ENCODE measurements at places on chromosomes 5 and 9.

DNA sequence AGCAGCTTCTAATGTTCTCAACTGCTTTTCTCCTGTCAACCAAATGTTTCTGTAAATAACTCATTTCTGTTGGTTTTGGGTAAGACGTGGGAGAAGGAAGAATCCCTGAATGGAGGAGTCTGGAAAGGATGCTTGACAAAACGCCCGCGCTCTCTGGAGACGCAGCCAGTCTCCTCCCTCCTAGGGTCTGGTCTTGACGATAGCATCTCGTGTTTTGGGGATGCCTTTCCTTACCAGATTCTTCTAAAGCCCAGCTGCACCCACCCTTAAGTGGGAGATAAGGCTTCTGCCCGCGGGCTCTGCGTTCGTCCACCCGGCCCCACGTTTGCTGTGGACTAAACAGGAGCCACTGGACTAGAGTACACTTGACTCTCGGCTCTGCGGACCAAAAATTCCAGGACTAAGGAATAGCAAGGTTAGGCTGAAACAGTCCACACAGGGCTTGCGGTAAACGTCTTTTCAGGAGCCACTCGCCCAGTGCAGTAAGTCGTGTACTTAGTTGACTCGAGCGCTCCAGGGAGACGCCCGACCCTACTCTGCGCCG lies 491 bp upstream of the CTSL start:
- peak; percentile 56 for DNase-seq

- no peak for DNase-seq
Observed at GRCh38 chr5:175257847-175258194, 186.2 kb downstream of the DRD1 start.

- peak; percentile 16 for DNase-seq
Observed at GRCh38 chr5:103013933-103014552, 105.9 kb downstream of the GIN1 start.

GRCh38 chr9:127921557-127922120 lies 4.8 kb upstream of the ST6GALNAC4 start:
- DNase-seq: peak; percentile 59

DNA sequence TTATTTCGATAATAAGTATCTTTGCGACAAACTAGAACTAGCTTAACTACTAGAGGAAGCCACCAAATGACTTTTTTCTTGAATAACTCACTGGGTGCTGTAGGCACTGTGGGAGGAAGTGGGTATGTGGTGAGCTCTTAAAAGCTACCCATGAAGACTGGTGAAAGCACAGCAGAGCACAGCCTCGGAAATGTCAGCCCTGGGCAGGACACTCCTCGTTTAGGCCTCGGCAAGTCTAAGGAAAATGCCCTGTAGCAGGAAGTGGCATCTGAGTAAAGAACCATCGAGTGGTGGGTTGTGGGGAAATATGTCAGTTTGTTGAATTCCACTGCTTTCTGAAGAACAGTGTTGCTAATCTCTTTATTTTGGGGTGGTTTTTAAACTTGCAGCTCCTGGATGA lies 44.0 kb upstream of the NCS1 start:
- DNase-seq: no peak

GRCh38 chr5:168424594-168425323 lies 61.5 kb upstream of the RARS1 start:
- peak; percentile 74 for DNase-seq

- DNase-seq: no peak
Observed at GRCh38 chr9:121399126-121399882, 29.3 kb upstream of the STOM start.
